CD4-positive, alpha-beta T cell treated with Interleukin-6 for 4 hours (primary cell): ENCODE measurements at places on chromosomes 12 and 14.

- no peak for DNase-seq
Observed at GRCh38 chr12:64418209-64418608, 14.0 kb downstream of the XPOT start.

GRCh38 chr12:110180591-110181005 lies 56.4 kb downstream of the IFT81 start:
- DNase-seq: no peak

DNA sequence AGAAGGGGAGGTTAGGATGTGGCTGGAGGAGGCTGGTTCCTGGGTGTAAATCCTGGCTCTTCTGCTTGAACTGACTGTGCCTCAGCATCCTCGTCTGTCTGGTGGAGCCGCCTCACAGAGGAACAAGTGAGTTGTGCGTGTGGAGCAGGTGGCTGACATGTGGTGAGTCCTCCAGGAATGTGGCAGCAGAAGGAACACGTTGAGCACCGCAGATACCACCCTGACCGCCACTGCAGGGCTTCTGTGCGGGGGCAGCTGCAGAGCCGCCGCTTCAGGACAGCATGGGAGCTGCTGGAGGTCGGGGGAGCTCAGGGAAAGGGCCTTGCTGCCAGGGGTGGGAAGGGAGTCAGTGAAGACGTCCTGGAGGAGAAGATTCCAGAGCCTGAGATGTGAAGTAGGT lies 48.9 kb downstream of the TRAF3 start:
- no peak for DNase-seq

DNA sequence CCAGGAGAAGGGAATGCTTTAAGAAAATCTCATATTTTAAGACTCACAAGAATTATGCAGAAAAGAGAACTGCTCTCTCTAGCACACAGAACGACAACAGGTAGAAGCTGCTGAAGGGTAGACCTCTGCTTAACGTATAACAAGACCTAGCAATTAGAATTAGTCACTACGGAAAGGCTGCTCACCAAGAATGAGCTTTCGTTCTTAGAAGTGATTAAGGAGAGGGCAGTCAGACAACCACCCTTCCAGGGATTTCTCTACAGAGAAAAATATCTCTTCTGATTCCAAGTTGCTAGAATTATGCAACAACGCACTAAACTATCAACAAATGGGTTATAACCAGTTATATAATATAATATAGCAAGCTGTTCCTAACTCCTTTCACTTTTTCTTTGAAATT lies 18.6 kb downstream of the LRIG3 start:
- DNase-seq: no peak
